ENCODE measurements at places on chromosomes 1 and 21. TPM values are rescaled to one million over a fixed set of nuclear protein-coding genes. Genes with fewer than 3 reads are reported as not detected.

Gene PODN
- 0.29 TPM for total RNA-seq

Gene MCOLN2
- 0.36 TPM for total RNA-seq

Gene TNFSF4
- total RNA-seq = 33.5 TPM

Gene NVL
- 43.0 TPM for total RNA-seq

Gene TAS1R1
- total RNA-seq = not detected

Gene RABGAP1L
- total RNA-seq = 39.2 TPM

Gene RPE65
- total RNA-seq = not detected

Gene SYT2
- total RNA-seq = not detected

Gene AKNAD1
- not detected for total RNA-seq

Gene POFUT2
- 22.8 TPM for total RNA-seq

Gene HJV
- total RNA-seq = not detected

Data from thoracic aorta endothelial cell (primary cell).